Hematopoietic multipotent progenitor cell treated with erythropoietin and hydrocortisone succinate and interleukin-3 and kit ligand, for 15 days (in vitro differentiated cells): ENCODE measurements at places on chromosomes 7 and 10.

DNA sequence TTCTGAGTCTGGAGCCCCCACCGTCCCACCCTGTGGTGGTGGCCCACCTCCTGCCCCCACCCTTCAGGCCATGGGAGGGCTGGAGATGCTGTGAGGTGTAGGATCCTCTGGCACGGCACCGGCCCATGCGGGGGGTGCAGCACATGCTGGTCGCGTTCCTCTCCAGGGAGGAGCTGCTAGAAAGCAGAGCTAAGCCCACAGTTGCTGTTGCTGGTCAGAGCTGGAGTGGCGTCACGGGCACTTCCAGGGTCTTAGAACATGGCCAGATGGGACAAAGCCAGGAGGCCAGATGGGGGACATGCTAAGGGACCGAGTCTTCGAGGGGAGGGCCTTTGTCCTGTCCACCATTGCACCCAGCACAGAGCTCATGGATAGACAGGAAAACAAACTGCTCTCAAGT lies 21.6 kb downstream of the AGAP3 start:
- DNase-seq, result no peak

DNA sequence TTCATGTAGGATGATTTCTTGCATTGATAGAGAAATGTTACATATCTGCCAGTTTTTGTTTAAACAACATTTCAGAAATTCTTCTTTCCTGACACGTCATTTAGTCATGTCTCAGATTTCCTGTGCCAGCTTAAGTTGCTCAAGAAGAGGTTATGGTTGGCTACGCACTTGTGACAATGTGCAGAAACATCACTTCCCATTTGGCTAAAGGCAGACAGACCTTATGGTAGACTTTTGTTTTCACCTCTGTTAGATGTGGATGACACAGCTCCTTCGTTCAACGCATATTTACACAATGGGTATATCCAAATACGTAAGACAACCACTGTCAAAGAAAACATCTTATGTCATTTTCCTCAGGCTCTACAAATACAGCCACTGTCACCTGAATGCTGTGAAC lies 125.8 kb downstream of the DOCK4 start:
- DNase-seq, result no peak

DNA sequence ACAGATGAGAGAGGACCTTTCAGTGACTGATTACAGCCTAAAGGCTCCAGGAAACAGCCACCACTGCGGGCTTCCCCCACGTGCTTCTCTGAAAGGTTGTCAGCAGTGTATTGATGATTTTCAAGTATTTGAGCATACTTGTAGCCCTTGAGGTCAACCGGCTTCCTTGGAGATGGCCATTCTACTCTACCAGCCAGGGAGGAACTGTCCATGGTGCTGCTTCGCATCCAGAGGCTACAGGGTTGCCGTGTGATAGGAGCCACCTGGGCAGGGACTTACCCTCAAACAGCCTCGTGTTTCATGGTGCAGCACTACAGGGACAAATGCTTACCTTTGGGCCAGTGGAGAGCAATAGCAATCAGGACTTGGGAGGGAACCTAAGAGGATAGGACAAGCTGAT lies 179.5 kb downstream of the DPP6 start:
- DNase-seq, result no peak

- DNase-seq, result no peak
Measured at GRCh38 chr7:158748335-158748734, 43.7 kb upstream of the NCAPG2 start.

DNA sequence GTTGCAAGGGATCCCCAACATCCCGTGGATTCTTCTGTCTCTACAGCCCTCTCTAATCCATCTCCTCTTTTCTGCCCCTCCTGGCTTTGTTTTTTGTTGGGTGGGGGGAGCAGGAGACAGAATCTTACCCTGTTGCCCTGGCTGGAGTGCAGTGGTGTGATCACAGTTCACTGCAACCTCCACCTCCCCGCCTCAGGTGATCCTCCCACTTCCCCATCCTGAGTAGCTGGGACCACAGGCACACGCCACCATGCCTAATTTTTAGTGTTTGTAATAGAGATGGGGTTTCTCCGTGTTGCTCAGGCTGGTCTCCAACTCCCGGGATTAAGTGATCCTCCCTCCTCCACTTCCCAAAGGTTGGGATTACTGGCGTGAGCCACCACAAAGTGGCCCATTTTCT lies 121.8 kb downstream of the MYL10 start:
- no peak for DNase-seq
